ENCODE measurements at places on chromosomes 7 and 10. TPM values are rescaled to one million over a fixed set of nuclear protein-coding genes. Genes with fewer than 3 reads are reported as not detected.

GRCh38 chr10:117222976-117223692 is 17.8 kb upstream of the SLC18A2 start:
- H3K27ac ChIP-seq: no peak overlapping the region
- H3K36me3 ChIP-seq: no peaks in the 10 kb centered on the region
- no peak for DNase-seq
- H3K4me1 ChIP-seq: no peaks in the 10 kb centered on the region

- peaks cover 8% of the 10 kb centered on the region for H3K4me1 ChIP-seq
- no peak overlapping the region for H3K27ac ChIP-seq
- H3K27me3 ChIP-seq: no peaks in the 10 kb centered on the region
Measured at GRCh38 chr7:151053096-151053495, 4.6 kb downstream of the CDK5 start.

- H3K27ac ChIP-seq: peak overlapping the region; percentile 88
- H3K4me1 ChIP-seq: peaks cover 11% of the 10 kb centered on the region
- no peak for DNase-seq
Measured at GRCh38 chr10:12041766-12042408, 722 bp downstream of the UPF2 start.

DNA sequence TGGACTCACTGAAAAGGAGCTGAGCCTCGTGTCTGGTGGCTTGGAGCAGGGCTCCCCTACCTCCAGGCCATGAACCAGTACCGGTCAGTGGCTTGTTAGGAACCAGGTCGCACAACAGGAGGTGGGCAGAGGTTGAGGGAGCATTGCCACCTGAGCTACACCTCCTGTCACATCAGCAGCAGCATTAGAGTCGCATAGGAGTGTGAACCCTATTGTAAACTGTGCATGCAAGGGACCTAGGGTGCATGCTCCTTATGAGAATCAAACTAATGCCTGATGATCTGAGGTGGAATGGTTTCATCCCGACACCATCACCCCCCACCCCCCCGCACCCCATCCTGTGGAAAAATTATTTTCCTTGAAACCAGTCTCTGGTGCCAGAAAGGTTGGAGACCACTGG is 50.4 kb downstream of the TSPAN15 start:
- no peaks in the 10 kb centered on the region for H3K36me3 ChIP-seq
- H3K27me3 ChIP-seq: no peaks in the 10 kb centered on the region
- no peak for DNase-seq
- H3K4me1 ChIP-seq: peaks cover 10% of the 10 kb centered on the region
- H3K4me3 ChIP-seq: no peak overlapping the region

DNA sequence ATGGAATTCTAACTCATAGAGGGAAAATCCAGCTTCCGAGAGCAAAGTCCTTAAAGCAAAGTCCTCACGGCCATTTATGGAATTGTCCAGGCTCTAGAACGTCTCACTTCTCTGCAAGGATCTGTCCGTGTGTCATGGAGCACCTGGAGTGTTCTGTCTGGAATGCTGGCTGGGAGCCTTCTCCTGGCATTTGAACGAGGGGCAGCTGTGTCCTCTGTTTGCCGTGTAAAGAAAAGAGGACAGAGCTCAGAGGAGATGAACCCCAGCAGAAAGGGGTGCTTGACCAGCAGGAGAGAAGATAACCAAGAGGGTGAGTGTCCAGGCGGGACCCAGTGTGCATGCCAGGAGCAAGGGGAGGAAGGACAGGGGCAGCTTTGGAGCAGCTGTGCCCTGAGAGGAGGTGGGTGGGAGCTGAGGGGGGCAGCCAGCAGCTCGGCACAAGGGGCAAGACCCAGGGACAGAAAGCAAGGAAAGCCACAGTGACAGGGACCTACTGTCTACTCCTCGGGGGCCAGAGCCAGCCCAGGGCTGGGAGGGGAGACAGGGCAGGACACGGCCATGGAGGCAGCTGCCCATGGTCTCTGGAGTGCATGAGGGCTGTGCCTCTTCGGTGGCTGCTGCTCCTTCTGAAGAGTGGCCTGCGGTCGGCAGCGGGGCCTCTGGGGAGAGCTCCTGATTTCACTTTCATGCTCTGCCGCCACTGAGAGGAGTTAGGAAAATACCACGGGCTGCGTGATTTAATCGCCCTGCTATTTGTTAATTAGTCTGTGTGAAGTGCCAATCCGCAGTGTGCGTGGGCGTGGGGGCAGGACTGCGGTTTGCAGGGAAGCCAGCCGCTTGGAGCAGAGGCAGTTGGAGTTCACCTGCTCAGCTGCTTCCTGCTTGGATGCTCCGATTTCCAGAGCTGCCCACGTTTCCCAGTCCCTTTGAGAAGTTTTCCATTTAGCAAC is 149.3 kb upstream of the SHH start:
- peaks cover 13% of the 10 kb centered on the region for H3K4me1 ChIP-seq
- peak overlapping the region; percentile 70 for H3K27ac ChIP-seq
- no peaks in the 10 kb centered on the region for H3K27me3 ChIP-seq

The FOXI2 gene
- total RNA-seq: not detected

The CALHM3 gene
- total RNA-seq: not detected

DNA sequence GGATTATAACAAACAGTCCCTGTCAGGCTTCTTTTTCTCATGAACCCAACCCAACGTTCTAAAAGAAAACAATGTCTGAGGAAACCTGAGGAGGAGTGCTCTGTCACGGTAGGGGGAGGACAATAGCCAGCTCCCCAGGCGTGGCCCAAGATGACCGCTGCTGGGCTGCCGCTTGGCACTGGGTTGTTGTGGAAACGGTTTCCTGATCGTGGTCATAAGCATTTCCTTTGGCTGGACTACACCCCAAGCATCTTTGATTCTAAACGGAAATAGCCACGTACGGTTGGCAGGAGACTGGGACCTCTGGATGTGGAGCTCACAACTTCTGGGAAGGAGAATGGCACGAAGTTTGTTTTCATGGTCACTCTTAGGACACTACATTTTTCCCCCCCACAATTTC is 30.4 kb upstream of the DMBT1 start:
- H3K4me1 ChIP-seq: no peaks in the 10 kb centered on the region
- no peak overlapping the region for H3K4me3 ChIP-seq
- no peak overlapping the region for H3K27ac ChIP-seq
- DNase-seq: no peak

DNA sequence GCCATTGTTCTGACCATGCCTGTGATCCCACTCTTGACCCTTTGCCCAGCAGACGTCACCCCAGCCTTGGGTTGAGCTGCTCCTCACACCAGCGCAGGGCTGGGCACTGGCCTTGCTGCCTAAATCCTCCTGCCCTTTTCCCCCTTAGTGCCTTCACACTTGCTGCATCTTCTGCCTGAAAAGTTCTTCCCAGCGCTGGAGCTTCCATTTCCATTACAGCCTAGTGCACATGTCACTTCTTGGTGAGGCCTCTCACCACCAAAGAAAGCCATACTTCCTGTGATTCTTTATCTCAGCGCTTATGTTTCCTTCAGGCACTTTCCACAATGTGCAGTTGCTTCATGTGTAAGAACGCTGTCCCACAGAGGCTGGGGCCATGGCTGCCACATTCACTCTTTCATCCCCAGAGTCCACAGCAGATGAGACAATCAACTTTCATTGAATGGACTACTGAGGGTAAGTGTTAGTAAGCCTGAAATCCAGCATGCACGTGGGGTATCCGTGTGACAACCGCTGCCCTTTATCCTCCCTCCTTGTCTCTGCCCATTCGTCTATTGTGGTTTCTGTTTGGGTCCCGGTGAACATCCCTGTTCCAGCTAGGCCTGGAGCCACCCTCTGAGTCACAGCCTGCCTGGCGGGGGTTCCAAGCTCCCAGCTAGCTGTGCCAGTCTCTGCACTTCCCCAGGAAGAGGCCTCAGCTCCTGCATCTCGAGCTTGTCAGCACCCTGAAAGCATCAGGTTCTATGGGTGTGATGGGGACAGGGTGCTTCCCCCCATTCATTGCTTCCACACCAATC is 37.3 kb downstream of the ADRA2A start:
- no peak for DNase-seq
- H3K36me3 ChIP-seq: no peaks in the 10 kb centered on the region
- no peaks in the 10 kb centered on the region for H3K27me3 ChIP-seq
- H3K4me1 ChIP-seq: no peaks in the 10 kb centered on the region

DNA sequence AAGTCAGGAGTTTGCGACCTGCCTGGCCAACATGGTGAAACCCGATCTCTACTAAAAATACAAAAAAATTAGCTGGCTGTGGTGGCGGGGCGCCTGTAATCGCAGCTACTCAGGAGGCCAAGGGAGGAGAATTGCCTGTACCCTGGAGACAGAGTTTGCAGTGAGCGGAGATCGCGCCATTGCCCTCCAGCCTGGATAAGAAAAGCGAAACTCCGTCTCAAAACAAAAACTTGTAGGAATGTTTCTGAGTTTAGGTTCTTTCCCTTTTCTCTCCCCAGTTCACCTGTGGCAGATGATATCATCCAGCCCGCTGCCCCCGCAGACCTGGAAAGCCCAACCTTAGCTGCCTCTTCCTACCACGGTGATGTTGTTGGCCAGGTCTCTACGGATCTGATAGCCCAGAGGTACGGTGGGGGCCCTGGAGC is 138.8 kb upstream of the BTBD16 start:
- peak overlapping the region; percentile 36 for H3K27ac ChIP-seq
- no peaks in the 10 kb centered on the region for H3K27me3 ChIP-seq
- peaks cover 74% of the 10 kb centered on the region for H3K4me1 ChIP-seq
- DNase-seq: no peak

DNA sequence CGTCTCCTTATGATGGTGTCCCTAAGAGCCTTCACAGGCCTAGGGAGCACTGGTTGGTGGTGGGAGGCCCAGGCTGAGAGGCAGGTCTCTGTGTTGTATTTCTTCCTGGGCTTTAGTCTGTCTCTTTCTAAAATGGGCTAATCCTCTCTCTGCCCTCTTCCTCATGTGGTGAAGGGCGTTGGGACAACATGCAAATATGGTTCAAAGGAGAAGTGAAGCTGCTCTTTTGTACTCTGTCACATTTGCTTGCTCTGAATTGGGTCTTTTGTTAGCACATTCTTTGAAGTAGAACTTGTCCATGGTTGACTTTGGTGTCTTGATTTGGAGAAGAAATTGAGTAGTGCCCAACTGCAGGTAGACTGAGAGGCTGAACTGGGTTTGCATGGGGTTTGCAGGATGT is 814 bp downstream of the HK1 start:
- H3K4me1 ChIP-seq: no peaks in the 10 kb centered on the region
- no peak overlapping the region for H3K27ac ChIP-seq
- DNase-seq: no peak
- no peak overlapping the region for H3K4me3 ChIP-seq

DNA sequence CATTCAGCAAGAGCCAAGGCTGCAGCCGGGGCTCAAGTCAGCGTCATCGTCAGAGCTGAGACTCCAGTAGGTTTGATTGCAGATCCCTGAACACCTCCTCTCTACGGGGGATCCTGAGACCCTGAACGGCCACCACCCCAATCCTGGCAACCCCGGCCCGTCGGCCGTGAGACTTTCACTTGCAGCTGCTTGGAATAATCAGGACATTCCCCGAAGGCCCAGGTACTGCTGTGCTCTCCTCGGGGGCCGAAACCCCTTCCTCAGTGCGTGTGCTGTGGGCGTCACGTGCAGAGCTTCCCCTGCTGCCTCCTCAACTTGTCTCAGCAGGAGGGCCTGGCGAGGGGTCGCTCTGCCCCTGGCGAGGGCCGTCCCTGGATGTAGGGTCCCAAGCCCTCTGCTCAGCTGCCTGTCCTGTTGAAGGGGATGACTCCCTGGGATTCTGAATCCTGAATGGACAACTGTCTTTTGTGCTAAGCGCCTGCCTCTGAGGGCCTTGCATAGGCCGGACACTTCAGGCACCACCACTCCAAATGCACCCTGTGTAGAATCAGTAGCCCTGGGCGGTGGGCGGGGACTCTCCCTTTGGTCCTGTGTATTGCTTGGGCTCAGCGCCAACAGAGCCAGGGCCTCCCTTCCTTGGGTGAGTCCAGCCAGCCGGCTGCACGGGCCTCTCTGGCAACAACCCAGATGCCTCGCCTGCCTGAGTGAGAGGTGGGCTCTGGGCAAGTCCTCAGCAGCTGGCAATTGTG is 63.8 kb upstream of the EBF3 start:
- H3K4me3 ChIP-seq: no peak overlapping the region
- no peaks in the 10 kb centered on the region for H3K27me3 ChIP-seq
- no peaks in the 10 kb centered on the region for H3K36me3 ChIP-seq
- no peak for DNase-seq
- no peak overlapping the region for H3K27ac ChIP-seq
- H3K4me1 ChIP-seq: no peaks in the 10 kb centered on the region

DNA sequence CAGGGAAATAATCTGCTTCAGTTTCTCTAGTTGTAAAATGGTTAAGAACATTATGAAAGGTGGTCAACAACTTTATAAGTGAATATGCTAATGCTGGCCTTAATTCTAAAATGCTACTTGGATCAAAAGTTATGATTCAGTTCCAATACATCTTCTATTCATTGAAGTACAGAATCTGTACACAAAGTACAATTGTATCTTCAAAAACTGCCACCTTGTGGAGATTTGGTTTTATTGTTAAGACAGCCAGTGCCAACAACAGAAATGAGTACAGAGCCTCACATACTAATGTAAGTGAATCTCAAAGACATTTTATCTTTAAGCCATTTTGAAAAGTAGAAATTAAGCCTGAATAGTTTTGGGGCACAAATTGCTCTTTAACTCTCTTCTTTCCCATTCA is 194.0 kb downstream of the CFTR start:
- H3K4me3 ChIP-seq: no peak overlapping the region
- no peaks in the 10 kb centered on the region for H3K4me1 ChIP-seq
- H3K27ac ChIP-seq: no peak overlapping the region

DNA sequence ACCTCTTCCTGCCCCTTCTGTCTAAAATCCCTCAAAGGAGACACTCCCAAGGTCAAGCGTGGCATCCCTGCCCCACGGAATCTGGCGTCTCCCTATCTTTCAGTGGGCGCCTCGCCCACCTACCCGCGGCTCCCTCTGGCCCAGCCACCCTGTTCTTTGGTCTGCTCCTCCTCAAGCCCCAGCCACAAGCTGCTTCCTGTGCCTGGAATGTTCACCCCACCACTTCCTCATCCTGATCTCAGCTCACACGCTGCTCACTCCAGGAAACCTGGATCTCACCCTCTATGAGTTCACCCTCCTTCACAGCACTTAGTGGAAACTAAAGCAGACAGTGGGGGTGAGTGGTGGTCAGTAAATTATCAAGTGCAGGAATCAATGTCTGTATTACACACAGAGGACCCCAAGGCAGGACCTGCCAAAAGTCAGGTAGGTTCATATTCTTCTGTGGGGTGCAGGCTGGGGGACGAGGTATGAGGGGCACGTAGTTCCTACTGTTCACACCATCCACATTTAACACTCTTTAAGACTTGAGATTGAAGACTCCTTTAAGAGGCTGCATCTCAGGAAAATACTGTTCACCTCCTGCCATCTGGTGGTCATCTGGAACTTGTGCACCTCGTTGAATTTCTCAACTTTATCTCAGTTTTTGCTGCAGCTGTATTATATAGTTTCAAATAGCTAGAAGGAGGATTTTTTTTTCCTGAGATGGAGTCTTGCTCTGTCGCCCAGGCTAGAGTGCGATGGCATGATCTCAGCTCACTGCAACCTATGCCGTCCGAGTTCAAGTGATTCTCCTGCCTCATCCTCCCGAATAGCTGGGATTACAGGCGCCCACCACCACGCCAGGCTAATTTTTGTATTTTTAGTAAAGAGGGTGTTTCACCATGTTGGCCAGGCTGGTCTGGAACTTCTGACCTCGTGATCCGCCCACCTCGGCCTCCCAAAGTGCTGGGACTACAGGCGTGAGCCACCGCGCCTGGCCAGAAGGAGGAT is 166.6 kb downstream of the ARHGAP21 start:
- no peaks in the 10 kb centered on the region for H3K27me3 ChIP-seq
- DNase-seq: peak; percentile 42
- H3K4me3 ChIP-seq: no peak overlapping the region
- no peaks in the 10 kb centered on the region for H3K36me3 ChIP-seq
- no peak overlapping the region for H3K27ac ChIP-seq

The GIMAP4 gene
- total RNA-seq: 0.26 TPM
